Fibroblast of upper back skin (primary cell): ENCODE measurements at places on chromosomes 12 and 14.

GRCh38 chr12:6766651-6767349 is 637 bp downstream of the PTMS start:
- DNase-seq = peak; percentile 51

- DNase-seq = no peak
These were observed 38.8 kb upstream of the WSCD2 start for GRCh38 chr12:108090107-108090899.

GRCh38 chr12:53419756-53420155 is 3.9 kb upstream of the AMHR2 start:
- no peak for DNase-seq

GRCh38 chr14:26289891-26290486 is 307.8 kb downstream of the NOVA1 start:
- DNase-seq = peak; percentile 80

GRCh38 chr12:132129007-132129406 is 15.1 kb downstream of the DDX51 start:
- no peak for DNase-seq

GRCh38 chr12:48007206-48007605 is 2.9 kb upstream of the COL2A1 start:
- DNase-seq = no peak

DNA sequence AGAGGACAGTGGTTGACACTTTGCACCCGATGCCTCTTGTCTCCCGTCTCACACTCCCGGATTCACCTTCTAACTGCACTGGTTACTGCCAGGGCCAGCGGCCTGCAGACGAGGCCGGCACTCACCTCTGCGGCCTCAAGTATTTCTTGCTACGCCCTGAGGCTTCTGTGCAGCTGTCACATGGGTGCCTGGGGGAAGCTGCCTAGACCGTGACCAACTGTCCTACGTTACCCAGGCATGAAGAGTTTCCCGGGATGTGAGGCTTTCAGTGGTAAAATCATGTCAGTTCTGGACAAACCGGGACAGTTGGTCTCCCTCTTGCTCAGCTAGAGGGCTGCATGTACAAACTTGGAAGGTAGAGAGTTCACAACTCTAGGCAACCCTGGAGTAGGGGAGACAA is 274.5 kb downstream of the GLT1D1 start:
- no peak for DNase-seq

DNA sequence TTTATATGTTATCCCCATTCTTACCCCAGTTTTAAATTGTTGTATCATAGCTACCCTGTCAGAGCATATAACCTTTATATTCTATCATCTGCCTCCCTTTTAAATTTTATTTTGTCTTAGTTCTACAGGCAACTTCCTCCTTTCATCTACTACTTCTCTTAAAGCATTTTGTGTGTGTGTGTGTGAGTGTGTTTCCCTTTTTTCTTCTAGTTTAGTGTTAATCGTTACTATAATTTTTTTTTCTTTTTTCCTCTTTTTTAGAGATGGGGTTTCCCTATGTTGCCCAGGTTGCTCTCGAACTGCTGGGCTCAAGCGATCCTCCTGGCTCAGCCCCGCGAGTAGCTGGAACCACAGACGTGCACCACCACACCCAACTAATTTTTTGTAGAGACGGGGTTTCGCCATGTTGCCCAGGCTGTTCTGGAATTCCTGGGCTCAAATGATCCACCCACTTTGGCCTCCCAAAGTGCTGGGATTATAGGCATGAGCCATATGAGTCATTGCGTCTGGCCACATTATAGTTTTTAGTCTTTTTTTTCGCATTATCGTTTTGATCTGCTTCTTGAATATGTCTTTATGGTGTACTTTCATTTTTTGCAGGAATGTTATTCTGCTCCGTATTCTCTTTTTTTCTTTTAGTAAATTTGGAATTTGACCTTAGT is 33.1 kb upstream of the FBXO34 start:
- DNase-seq = peak; percentile 23

- no peak for DNase-seq
These were observed 713 bp downstream of the FRMD6 start for GRCh38 chr14:51652168-51653078.

DNA sequence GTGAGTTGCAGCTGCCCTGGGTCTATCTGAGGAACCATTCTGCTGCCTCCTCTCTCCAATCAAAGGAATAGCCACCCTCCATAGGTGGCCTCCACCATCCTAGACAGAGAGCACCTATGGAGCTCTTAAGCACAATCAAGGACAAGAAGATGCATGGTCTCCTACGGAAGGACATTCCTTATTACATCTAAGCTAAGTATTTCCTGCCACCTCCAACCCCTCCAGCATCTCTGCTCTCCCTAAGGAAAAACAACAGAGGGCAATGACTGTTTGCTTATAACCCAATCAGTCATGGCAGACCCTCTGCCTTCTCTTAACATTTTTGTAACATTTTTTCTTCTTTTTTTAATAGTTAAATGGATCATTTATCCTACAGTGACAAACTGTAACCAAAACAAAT is 14.8 kb upstream of the OR6J1 start:
- DNase-seq = no peak

- DNase-seq = peak; percentile 85
These were observed 21.8 kb upstream of the RNU6-8 start for GRCh38 chr14:32224737-32225377.

DNA sequence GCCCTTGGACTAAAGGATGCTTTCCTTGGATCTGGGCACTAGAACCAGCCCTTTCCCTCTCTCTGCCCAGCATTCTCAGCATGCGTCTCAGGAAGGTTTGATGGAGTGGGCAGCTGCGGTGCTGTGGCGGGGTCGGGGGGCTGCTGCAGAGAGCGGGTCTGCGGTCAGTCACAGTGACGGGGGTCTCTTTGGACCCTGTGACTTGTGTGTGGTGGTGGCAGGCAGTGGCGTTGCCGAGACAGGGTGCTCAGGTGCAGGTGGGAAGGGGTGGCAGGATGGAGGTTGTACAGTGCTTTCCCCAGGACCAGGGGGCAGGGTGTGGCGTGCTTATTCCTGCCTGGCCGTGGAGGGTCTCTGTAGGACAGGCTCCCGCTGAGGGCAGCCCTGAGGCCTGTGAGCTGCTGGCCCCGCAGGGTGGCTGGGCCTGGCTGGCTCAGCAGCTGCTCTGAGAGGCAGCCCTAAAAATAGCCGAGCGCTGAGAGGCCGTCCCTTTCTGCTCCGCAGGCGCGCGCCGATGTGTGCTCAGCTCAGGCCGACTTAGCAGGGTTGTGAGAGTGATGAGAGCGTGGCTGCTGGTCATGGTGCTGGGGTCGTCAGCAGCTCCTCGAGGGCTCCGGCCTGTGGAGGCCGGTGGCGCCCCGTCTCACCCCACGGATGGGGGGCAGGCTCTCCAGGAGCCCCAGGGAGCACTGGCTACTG is 9.7 kb downstream of the PACS2 start:
- DNase-seq = no peak

GRCh38 chr12:10119066-10119465 is 10.9 kb downstream of the CLEC7A start:
- no peak for DNase-seq

DNA sequence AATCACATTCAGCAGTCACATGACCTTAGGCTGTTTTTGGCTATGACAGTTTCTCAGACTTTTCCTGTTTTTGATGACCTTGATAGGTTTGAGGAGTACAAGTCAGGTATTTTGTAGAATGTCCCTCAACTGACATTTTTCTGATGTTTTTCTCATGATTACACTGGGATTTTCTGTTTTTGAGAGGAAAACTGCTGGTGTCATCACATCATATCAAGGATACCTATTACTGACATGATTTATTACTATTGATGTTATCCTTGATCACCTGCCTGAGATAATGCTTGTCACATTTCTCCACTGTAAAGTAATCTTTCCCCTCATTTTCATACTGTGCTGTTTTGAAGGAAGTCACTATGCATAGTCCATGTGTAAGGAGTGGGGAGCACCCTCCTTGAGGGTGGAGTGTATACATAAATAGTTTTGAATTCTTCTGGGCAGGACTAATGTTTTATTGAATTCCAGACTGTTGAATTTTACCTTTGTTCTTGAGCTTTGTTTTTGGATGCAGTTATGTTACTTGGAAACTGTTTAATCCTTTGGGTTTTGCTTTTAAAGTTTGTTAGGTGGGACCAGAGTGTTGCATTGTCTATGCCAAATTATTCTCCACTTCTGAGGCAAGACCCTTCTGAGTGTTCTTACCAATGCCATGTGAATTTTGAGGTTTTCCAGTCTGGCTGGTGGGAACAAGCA is 444.5 kb upstream of the FAR2 start:
- DNase-seq = peak; percentile 63

DNA sequence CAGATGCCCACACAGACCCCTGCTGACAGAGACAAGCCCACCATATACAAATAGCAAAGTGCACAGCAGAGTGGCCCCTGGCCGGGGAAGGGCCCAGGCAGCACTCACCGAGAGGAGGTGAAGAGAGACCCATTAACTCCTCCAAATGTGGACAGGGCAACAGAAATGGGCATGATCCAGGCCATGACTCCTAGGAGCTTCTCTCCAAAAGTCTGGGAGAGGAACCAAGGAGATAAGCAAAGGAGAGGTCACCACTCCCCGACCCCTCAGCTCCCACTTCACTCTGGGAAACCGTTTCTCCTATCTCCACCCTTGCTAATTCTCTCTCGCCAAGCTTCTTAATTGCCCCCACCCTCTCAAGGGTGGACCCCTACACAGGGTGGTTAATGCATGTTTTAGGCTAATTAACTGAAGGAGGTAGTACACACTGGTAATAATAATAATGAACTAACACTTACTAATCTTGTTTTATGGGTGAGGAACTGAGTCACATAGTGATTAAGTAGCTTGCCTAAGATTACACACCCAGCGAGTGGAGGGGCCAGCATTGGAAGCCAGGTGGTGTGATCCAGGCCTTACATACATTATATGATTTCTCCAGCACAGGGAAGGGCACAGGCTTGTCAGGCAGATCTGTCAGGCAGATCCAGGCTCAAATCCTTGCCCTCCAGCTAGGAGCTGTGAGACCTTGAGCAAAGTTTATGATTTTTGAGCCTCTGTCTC is 18.9 kb upstream of the CEBPE start:
- DNase-seq = no peak
